ENCODE measurements at places on chromosomes 12 and 14. TPM values are rescaled to one million over a fixed set of nuclear protein-coding genes. Genes with fewer than 3 reads are reported as not detected.

GRCh38 chr12:3795066-3795465 is 42.2 kb upstream of the CRACR2A start:
- DNase-seq, result no peak

GRCh38 chr14:83255015-83255726 is 1721.5 kb upstream of the SEL1L start:
- no peak for DNase-seq

GRCh38 chr14:102028733-102029132 is 58.1 kb downstream of the HSP90AA1 start:
- no peak for DNase-seq

DNA sequence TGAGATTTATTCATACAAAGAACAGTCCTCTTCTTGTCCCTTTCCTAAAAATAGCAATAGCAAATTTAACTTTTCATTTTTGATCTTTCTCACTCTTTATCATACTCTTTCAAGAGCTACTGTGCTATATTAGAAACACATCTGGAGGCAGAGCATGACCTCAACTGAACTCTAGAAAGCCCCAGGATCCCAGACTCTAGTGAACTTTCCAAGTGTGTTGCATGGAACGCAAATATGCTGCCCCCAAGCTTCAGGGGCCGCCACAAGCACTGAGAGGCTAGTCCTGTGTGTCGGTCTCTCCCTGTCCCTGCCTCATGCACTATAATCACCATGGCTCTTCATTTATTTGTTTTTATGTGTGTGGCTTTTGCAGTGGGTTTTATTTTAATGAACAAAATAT is 38.7 kb upstream of the ZNF641 start:
- no peak for DNase-seq

- no peak for DNase-seq
Measured at GRCh38 chr12:55704824-55705718, 2.6 kb downstream of the ITGA7 start.

- no peak for DNase-seq
Measured at GRCh38 chr14:90644882-90645281, 171.3 kb downstream of the TTC7B start.

GRCh38 chr12:59186451-59186850 is 266.1 kb upstream of the LRIG3 start:
- no peak for DNase-seq

DNA sequence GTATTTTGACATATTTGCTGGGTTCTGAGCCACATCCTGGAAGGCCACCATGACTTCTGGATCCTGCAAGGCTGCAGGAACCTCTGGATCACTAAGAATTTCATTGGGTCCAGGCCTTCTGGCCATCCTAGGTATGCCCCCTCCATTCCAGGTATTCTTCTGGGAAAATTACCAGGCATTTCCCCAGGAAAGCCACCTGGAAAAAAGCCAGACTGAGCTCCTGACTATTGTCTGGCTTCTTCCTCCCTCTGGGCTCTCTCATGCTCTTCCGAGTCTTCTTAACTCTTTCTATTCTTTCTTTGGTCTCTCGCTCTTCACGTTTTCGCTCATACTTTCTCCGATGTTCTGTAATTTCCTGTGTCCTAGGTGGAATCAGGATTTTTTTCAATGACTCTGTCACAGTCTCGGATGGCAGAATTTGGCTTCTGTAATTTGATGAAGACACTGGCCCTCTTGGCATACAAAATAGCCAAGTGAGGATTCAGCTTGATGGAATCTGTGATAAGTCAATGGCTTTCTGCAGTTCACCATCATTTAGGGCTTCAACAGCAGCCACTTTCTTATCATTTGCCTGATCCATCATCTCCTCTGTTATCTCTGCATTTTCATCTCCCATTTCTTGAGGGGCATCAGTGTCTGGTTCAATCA is 42.6 kb downstream of the ATP23 start:
- no peak for DNase-seq

DNA sequence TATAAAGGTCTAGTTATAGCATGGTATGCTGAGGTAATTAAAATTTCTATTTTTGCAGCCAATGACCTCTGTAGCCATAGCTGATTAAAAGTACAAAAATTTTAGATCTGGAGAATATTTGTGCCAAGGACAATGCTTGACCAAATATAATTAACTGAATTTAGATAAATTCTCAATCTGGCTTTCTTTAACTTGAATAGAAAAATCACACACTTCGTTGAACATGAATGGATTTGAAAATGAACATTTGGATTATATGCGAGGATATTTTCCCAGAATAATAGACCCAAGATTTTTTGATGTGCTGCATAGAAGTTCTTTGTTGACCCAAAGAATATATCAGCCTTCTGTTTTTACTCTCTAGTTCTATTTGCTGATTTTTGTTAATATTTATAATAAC is 38.4 kb upstream of the G2E3 start:
- DNase-seq, result no peak

GRCh38 chr12:118120579-118121363 is 15.2 kb upstream of the PEBP1 start:
- no peak for DNase-seq

GRCh38 chr14:99724939-99725773 is 41.1 kb downstream of the CYP46A1 start:
- DNase-seq, result no peak

The PTMS gene
- total RNA-seq, result 93.8 TPM

The KRT86 gene
- total RNA-seq, result not detected

The TMTC2 gene
- total RNA-seq, result 2.5 TPM

The TAS2R20 gene
- total RNA-seq, result 1.6 TPM

The CCDC196 gene
- total RNA-seq, result not detected

The RERGL gene
- not detected for total RNA-seq
